Activated naive CD8-positive, alpha-beta T cell treated with anti-CD3 and anti-CD28 coated beads for 36 hours (primary cell): ENCODE measurements at places on chromosomes 6 and 20. TPM values are rescaled to one million over a fixed set of nuclear protein-coding genes. Genes with fewer than 3 reads are reported as not detected.
A peak's percentile ranks its signal among the peaks of the same experiment; 100 is the strongest.

- H3K4me3 ChIP-seq = no peak overlapping the region
- peaks cover 24% of the 10 kb centered on the region for H3K36me3 ChIP-seq
- no peak overlapping the region for H3K27ac ChIP-seq
- no peaks in the 10 kb centered on the region for H3K27me3 ChIP-seq
Measured at GRCh38 chr20:63972312-63973159, 2.8 kb upstream of the ZNF512B start.

DNA sequence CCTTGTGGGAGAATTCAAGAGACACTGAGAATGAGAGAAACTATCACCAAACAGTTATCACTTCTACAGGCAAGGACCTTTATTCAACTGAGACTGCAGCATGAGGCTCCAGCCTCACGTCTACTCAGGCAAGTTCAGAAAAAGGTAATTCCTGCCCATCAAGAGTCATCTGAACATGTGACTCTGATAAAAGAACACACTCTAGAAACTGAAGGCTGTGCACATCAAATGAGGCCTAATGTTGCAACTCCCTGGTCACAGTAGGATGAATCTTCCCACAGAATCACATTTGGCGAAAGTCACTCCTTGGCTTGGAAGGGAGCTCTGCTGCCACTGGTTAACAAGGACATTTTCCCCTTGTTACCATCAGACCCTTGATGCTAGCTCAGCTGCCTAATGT, 71.2 kb upstream of the EMILIN3 start:
- H3K4me3 ChIP-seq = no peak overlapping the region
- no peak for DNase-seq
- peaks cover 47% of the 10 kb centered on the region for H3K36me3 ChIP-seq
- H3K27ac ChIP-seq = peak overlapping the region; percentile 11
- no peaks in the 10 kb centered on the region for H3K27me3 ChIP-seq

- peak overlapping the region; percentile 92 for H3K27ac ChIP-seq
- H3K36me3 ChIP-seq = peaks cover 2% of the 10 kb centered on the region
- H3K27me3 ChIP-seq = no peaks in the 10 kb centered on the region
- H3K4me1 ChIP-seq = peaks cover 74% of the 10 kb centered on the region
- H3K4me3 ChIP-seq = peak overlapping the region; percentile 75
Measured at GRCh38 chr6:25366903-25367545, 87.8 kb downstream of the CARMIL1 start.

DNA sequence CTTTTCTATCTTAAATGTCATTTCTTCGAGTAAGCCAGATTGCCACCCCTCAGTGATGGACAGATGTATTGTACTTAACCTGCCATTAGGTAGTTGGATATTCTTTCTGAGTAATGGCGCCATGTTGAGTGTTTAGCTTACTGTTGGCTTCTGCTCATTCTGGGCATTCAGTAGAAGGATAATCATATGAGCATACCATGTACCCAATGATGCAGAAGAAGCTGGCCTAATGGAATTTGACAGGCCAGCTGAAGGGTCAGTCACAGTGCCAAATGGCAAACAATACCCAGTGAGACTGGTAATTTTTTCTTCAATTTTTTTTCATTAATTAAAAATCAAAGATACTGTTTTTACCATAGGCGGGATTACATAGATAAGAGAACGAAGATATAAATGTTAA, 1010.8 kb upstream of the EYS start:
- H3K4me3 ChIP-seq = no peak overlapping the region
- no peak overlapping the region for H3K27ac ChIP-seq
- no peaks in the 10 kb centered on the region for H3K4me1 ChIP-seq
- no peaks in the 10 kb centered on the region for H3K27me3 ChIP-seq
- no peaks in the 10 kb centered on the region for H3K36me3 ChIP-seq
- no peak for DNase-seq

DNA sequence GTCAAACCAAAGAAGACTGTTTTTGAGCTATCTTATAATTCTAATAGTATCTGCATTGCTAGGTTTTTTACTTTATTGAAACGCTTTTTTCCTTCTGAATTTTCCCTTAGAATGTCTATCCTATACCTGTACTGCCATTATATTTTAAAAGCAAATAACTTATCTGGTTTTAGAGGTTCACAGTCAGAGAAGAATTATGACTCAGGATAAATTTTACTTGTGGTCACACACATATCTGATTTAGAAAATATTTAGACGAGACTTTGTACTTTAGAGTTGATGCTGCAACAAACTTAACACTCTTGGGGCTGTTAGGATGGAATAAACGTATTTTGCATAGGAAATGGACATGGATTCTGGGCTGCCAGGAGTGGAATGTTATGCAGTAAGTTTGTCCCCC, 33.0 kb downstream of the LMBRD1 start:
- no peak for DNase-seq
- no peak overlapping the region for H3K4me3 ChIP-seq
- no peaks in the 10 kb centered on the region for H3K27me3 ChIP-seq
- H3K36me3 ChIP-seq = peaks cover 35% of the 10 kb centered on the region

DNA sequence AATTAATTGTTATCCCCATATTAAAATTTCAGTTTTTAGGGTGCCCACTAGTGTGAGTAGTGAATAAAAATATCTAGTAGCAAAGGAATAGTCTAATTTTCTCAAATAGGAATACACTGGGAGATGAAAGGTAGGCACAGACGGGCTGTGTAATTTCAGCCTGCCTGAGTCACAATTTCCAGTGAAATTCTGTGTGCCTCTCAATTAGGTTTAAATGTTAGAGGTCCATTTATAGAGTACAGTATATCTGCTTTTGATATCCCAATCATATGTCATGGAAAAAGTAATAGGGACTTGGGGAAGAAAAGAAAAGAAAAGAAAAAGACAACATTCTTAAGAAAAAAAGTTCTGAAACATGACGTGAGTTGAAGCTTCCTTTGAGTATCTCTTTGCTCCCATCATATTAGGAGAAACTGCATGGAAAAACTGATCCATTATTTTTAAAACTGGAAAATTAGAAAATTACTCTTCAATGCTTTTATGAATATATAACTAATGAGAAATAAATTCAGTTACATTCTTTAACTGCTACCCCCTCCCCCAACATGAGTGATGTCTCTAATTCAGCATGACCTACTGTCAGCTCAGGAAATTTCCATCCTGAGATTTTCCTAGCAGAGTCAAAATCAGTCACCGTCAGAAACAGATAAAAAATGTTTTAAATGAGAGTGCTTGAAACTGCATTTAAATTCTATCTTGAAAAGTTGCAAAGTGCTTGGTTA, 473.8 kb upstream of the HSF2 start:
- no peak overlapping the region for H3K27ac ChIP-seq
- DNase-seq = no peak
- H3K4me1 ChIP-seq = peaks cover 10% of the 10 kb centered on the region
- H3K27me3 ChIP-seq = no peaks in the 10 kb centered on the region
- no peaks in the 10 kb centered on the region for H3K36me3 ChIP-seq

GRCh38 chr20:10263385-10264165, 44.9 kb downstream of the SNAP25 start:
- H3K36me3 ChIP-seq = no peaks in the 10 kb centered on the region
- H3K27ac ChIP-seq = no peak overlapping the region
- DNase-seq = no peak
- no peak overlapping the region for H3K4me3 ChIP-seq

DNA sequence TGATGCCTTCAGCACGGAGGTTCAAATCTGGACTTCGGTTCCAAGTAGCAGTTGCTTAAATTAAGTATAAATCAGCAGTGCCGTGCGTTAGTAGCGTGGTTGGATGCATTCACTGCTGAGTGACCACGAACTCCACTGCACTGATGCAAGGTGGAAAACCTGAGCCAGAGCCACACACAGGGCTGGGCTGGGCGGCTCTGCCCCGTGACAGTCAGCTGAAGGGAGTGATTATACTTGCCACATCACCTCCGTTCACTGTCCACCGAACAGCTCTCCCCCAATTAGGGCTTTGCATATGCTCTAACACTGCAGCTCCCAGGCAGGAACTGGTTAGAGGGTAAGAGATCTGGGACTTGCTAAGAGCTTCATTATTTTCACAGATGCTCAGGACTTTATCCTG, 22.2 kb downstream of the PPP1R3G start:
- no peak overlapping the region for H3K27ac ChIP-seq
- H3K27me3 ChIP-seq = no peaks in the 10 kb centered on the region
- H3K4me3 ChIP-seq = no peak overlapping the region
- DNase-seq = no peak
- H3K36me3 ChIP-seq = peaks cover 29% of the 10 kb centered on the region

The DNMT3B gene
- total RNA-seq = 2.6 TPM

The TMEM74B gene
- 1.5 TPM for total RNA-seq

The ERMARD gene
- total RNA-seq = 24.0 TPM

The FAM135A gene
- total RNA-seq = 6.5 TPM

The PTCRA gene
- not detected for total RNA-seq
